ENCODE measurements at places on chromosomes 12 and 14. TPM values are rescaled to one million over a fixed set of nuclear protein-coding genes. Genes with fewer than 3 reads are reported as not detected.

GRCh38 chr14:70618314-70618713, 17.9 kb upstream of the MED6 start:
- DNase-seq = no peak

DNA sequence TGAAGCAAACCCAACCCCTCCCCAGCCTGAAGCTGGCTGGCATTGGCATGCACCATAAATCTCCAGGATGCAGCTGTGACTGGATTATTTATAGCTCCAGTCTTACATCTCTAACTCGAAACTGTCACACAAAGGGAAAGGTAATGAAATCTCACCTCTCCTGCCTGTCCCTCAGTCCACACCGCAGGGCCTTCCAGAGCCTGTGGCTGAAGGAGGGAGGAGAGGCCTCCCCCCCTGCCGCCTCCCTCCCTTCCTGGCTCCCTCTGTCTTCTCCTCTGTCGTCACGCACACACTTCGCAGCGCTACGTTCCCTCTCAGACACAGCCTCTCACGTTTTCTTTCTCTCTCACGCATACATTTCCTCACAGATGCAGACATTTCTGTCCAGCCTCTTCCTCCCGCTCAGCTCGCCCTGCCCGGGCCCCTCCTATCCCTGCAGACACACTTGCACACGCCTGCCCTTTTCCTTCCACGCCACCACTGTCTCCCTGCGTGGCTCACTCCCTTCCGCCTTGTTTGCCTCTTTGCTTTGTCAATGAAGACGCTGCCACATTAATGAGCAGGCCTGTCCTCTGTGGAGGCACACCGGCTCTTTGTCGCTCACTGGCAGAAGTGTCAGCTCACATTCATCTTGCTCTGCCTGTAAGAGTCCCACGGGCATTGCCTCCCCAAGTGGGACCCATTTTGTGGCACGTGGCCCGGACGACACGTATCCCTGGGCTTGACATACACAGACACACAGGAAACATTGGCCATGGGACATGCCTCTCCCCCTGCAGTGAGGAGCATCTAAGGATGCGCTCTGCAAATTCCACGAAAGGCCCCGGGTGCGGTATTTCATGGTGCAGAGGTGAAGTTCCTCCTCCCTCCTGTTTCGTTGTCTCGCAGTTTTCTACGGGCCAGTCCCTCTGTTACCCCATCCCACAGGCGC, 27.9 kb downstream of the IRF2BPL start:
- DNase-seq = no peak

DNA sequence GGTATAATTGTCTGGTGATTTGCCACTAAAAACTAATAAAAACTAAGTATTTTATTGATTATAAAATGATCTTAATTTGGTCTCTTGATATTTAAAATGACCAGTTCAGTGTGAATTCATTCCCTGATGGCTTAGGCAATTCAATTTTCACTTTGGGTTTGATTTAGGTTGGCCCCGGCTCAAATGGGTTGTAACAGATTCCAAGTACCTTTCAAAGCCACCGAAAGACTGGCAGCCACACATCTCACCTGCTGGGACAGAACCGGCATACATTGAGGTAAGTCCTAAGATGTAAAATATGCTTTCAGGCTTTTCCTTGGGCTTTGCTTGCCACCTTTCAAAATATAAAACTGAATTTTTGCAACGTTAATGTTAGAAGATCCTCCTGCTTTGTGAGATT, 77.5 kb upstream of the ATF1 start:
- no peak for DNase-seq

GRCh38 chr12:22916815-22917214, 291.8 kb downstream of the ETNK1 start:
- no peak for DNase-seq

GRCh38 chr14:103775506-103775905, 59.9 kb downstream of the ZFYVE21 start:
- no peak for DNase-seq

DNA sequence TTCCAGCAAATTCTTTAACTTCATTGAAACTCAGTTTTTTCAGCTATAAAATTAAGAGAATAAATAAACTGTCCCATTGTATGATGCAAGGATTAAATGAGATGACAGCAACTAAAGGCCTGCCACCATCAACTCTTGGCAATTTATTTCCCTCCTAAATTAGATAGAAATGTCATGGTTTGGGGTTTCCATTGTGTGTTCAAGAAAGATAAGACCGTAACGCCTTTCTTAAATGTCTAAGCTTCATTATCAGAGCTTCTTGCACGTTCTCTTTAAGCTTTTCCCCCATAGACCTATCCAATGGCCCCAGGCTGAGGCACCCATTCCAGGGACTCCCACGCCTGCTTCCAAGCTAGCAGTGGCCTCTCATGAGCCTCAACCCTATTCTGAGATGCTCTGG, 281.9 kb downstream of the CACNA1C start:
- no peak for DNase-seq

DNA sequence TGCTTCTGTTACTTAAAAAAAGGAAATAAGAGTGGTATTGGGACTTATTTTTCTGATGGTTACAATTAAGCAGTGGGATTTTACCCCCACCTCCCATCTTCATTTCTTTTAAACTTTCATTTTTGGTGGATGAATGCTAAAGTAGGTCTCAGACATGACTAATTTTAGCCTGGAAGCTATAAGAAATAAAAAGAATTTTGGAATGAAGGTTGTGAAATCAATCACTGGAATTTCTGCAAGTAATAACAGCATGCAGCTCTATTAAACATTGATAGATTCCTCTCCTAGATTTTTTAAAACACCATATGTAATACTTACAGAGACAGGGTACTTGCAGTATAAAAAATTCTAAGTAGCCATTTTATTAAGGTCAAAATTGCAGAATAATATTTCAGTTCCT, 164.2 kb upstream of the CLEC14A start:
- DNase-seq = no peak

GRCh38 chr12:90922145-90922627, 32.8 kb downstream of the CCER1 start:
- DNase-seq = no peak

DNA sequence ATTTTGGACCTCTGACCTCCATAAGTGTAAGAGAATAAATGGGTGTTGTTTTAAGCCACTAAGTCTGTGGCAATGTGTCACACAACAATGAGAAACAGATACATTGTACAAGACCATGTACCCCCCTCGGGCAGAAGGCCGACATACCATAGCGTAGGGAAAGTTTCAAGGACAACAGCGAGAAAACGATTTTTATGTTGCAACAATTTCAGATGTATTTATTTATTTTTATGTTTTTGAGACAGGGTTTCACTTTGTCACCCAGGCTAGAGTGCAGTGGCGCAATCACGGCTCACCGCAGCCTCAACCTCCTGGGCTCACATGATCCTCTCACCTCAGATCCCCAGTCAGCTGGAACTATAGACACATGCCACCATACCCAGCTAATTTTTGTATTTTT, 136.4 kb upstream of the NCOR2 start:
- DNase-seq = no peak

DNA sequence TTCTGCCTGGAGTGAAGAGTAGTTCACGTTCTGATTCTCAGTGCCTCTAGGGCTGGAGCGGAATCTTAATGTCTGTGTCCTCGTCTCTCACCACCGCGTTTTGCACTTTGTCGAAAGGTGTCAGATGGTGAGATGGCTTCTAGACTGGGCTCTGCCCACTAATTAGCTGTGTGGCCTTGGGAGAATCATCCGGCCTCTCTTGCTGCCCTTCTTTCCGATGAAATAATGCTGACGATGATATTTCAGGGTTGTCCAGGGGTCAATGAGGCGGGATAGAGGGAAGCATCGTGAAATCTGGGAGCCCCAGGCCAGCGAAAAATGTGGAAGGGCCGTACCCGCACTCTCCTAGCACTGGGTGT, 811 bp upstream of the GALNT16 start:
- no peak for DNase-seq

GRCh38 chr12:99745121-99745520, 97.6 kb downstream of the GARIN6 start:
- no peak for DNase-seq

DNA sequence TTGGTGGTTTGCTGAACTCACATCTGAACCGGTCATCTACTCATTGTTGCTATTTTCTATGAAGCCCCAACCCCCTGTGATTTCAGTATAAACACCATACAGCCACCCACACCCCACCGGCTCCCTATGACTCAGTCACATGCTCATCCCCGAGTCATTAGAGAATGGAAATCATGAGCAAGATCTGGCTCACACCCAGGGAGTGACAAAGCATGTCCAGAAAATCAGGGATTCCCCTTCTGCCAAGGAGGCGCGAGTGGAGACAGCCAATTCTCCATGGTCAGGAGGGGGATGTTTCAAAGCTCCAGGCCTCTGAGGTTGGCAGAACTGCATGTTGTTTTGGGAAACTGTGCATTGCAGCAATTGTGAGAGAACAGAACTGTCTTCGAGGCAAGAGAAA, 657.5 kb upstream of the TBX3 start:
- no peak for DNase-seq

DNA sequence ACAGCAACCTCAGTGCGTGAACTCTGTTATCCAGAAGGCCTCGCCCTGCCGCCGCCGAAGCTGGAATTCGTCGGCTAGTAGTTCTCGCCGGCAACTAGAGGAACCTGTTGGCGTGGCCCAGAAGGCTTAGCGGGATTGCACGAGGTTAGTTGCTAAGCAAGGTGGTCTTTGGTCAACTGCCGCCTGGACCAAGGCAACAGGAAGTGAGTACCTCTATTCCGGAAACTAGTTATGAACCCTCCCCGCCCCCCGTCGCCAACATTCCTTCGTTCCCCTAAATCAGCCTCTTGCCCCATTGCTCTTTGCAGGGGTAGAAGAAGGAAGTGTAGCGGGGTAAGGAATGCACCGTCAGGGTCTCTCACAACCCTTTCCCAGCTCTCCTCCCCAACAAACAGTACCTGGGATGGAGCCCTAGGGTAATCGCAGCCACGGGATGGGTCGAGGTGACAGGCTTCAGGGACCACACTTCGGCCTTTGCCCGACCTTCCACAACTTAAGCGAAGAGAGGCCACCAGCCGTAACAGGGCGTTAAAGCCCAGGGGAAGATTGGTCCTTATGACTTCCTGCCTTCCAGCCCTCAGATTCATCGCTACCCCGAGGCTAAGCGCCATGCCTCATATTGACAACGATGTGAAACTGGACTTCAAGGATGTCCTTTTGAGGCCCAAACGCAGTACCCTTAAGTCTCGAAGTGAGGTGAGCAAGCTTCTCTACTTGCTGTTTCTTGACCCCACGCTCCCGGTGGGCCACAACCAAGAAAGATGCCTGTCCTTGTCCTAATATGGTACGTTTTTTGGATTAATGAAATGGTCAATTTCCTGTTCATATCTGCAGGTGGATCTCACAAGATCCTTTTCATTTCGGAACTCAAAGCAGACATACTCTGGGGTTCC, at the start of gene GMPR2:
Gene GMPR2, plus strand, starts transcription at position 285 of the 893 bp plus-strand sequence. Its CDS starts 325 bp downstream, at position 610.
- no peak for DNase-seq

DNA sequence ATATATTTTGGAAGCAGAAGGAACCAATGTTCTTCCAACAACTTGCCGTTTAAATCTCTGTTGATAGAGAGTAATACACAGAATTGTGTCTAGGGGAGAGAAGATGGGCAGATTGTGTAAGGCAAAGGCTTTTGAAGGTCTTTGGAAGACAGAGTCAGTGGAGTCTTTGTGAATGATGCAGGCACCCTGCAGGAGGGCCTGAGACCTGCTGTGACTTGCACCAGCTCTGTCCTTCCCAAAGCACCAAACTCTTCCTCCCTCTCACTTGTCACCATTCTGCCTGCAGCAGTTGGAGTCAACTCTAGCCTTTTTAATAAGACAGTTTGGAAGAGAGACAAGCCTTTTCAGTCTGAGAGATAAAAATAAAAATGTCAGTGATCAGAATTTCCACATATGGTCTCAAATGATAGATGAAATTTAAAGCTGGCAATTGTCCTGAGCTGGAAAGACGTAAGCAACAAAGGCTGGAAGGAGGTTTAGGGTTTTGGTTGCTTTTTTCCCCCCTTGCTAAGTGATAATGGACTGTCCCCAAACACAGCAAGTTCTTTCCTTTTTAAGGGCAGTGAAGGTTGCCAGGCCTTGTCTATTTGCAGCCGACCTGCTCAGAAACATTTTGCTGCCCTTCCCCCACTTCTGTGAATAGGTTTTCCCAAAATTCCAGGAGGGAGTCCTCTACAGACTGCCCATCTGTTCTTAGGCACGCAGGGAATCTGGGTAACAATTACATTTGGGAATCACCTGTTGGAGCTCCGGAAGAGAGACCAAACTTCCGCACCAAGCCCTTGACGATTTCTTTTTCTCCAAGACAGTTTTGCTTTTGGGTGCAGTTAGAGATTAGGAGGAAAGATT, 103.0 kb upstream of the NTF3 start:
- no peak for DNase-seq

DNA sequence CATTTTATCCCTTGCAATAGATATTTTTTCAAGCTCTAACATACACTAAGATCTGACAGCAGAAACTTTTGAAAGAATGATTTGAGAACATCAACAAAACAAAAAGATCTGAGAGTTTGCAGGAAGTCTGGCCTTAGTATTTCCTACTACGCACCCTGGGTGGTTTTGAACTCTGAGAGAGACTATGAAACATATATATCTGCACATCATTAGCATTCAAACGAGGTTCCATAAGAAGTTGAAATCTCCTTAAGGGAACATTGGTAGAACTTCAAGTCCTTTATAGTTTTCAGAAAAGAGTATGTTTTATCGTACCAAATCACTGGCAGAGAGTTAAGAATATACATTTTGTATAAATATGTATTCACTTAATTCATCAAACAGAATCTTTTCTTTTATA, 86.3 kb downstream of the RMST start:
- DNase-seq = no peak

DNA sequence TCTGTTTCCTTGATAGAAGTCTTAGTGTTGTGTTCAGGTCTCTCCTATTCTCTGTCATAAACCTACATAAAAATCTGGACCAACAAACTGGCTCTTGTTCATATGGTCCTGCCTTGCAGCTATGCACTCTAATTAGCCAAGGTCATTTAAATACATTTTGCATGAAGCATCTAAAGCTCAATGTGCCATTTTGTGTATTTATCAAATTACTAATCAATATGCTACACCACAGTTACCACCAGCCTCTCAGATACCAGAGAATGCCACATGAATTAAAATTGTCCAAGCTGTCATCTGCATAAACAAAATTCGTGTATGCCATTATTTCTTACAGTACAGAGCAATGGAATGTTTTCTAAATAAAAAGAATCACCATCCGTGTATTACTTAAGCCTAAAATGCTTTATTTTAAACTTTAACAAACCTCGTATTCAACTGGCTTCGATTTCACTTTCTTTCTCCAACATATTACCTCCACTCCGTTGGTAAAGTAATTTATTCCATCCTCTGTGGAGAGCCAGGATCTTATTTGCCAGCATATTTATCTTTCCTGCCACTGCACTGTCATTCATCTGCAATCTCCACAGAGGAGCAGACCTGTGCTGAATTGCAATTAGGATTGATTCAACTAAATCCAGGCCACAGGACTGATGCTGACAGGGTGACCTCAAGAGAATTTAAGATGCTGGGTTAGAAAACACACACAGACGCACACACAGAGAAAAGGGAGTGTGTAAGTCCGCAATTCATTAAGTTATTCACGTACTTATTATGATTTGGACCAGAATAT, 284.1 kb upstream of the FOXG1 start:
- DNase-seq = no peak

- DNase-seq = no peak
Measured at GRCh38 chr12:57718641-57719528, 19.7 kb downstream of the AGAP2 start.

Gene DIO2
- not detected for total RNA-seq

Gene CFAP73
- total RNA-seq = 0.51 TPM

Gene RASAL1
- 1.4 TPM for total RNA-seq

Gene RNASE2
- total RNA-seq = 22.4 TPM

Gene HOXC10
- total RNA-seq = not detected

All from naive thymus-derived CD4-positive, alpha-beta T cell (primary cell).